ENCODE measurements at places on chromosomes 3 and 15.

GRCh38 chr3:81439108-81439507, 322.3 kb downstream of the GBE1 start:
- no peak for DNase-seq

DNA sequence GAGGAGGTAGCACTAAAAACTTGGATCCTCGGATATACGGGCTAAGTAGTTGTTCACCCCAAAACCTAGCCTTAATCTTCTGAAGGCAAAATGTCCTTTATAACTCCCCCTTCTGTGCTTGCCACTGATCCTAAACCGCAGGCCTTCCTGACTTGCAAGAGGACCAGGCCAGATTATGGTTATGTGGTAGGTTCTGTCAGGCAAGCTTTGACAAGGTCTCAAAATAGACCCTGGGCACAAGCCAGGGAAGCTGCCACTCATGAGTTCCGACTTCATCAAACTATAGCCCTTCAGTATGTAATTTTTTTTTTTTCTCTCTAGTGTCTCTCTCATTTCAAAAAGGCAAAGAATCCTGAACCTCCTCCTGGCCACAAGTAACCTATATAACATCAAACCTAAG, 3.2 kb downstream of the LRRFIP2 start:
- DNase-seq: no peak

- DNase-seq: peak; percentile 32
These were observed 231.6 kb upstream of the AGTR1 start for GRCh38 chr3:148466143-148466542.

- no peak for DNase-seq
These were observed 33.9 kb downstream of the FSTL1 start for GRCh38 chr3:120416868-120417267.

DNA sequence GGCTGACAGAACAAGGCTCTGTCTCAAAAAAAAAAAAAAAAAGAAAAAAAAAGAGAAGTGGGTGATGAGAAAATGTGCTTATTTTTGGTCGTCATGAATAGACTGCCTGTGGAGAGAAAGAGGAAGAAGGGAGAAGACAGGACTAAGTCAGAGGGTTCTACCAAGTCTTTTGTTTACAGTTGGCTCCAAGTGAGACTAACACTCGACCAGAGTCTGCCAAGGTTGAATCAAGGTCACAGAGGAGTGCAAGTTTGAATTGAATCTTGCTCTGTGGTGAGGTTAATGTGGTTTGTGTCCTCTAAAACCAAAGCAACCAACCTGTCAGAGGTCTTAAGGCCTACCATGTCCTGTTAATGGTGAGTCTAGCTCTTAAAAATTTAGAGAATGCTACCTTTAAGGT, 334.1 kb upstream of the GRM7 start:
- DNase-seq: no peak

DNA sequence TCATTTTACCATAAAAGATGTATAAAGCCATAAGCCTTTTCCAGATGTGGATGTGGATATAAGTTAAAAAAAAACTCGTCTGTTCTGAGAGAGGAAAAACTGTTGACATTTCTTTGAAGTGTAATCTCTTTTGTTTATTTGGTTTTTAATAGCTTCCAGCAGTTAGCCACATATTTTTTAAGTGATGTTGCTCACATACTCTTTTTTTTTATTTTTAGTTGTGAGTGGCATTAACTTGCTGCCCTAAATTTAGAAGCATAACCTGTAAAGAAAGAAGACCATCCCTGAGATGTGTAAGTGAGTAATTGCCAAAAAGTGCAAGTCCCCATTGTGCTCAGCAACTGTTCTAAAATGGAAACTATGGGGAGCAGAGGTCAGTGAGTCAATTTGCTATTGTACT, 415.9 kb upstream of the MDFIC2 start:
- peak; percentile 39 for DNase-seq

DNA sequence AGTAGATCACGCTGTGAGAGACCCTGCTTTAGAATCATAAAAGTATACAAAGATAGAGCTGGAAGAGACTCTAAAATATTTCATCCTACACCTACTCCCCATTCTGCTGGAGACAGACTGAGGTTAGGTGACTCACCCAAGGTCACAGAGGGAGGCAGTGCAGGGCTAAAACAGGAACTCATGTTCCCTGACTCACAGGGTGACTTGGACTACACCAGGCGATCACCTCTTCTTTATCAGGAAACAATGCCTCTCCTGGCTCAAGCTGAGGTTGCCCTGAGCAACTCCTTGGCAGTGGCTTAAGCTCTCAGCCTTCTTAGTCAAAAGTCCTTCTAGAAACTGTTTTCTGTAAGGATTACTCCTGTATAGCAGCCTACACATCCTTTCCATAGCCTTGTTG, 26.4 kb upstream of the TNFAIP8L3 start:
- DNase-seq: peak; percentile 80

- DNase-seq: no peak
These were observed 291.7 kb upstream of the NR2E3 start for GRCh38 chr15:71518661-71519060.

GRCh38 chr15:85282504-85283115, 97.8 kb upstream of the AKAP13 start:
- peak; percentile 68 for DNase-seq

- no peak for DNase-seq
These were observed 154.0 kb downstream of the ANXA2 start for GRCh38 chr15:60243769-60244168.

DNA sequence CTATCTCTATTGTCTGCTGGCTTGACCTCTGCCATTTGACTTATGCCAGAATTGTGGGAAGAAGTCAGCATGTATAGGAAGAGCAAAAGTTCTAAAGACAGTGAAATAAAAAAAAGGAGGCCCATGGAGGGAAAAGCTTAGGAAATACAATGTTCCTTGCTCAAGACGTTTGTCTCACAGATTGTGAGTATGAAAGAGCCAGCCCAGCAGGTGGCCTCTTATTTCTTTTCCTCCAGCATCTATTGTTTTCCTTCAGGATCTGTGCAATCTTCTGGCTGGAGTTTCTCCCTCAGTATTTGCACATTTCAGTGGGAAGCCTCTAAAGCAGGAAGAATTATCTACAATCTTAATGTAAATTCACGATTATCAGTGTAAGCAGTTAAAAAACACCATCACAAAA, 43.7 kb downstream of the ZDHHC3 start:
- DNase-seq: no peak

DNA sequence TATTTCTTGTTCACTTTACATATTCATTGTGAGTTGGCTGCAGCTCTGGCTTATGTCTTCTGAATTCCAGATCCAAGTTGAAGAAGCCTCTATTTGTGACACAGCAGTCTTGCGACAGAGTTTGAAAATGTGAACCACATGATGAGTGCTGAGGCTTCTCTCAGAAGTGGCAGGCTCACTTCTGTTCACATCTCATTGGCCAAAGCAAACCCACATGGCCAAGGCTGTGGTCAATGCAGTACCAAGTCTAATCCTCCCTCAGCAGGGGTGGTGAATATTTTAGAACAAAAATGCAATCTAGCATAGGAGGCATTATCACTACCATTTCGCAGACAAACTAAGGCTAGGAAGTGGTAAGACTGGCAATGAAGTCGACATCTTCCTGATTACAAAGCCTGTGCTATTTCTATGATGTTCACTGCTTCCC, 45.2 kb downstream of the CDCP1 start:
- peak; percentile 37 for DNase-seq

- no peak for DNase-seq
These were observed 40.2 kb upstream of the UBE2E2 start for GRCh38 chr3:23162934-23163333.

DNA sequence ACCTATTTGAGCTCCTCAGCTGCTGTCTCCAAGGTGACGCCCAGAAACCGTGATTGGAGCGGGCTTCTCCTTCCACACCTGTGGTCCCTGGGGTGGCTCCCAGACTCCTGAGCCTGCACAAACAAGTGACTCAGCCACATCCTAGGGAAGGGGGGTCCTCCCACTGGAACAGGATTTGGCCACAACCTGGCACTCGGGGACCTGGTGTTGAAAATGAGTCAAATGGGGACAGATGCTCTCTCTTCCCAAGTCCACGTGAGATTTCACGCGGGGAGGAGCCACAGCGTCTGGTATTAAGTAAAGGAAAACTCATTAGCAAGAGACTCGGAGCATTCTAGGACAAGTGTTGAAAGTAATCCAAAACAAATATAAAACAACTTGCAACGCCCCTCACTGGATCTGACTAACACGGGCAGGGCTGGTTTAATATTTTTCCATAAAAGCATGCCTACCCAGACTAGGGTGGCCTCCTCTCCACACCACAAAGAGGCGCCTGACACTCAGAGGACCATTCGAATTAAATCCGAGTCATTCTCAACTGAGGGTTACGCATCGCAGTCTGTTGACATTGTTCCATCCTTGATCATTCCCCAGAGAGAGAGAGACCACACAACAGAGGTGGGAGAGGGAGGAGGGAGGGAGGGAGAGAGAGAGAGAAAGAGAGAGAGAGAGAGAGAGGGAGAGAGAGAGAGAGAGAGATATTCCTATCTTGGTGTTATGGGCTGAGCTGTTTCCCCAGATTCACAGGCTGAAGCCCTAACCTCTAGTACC, 74.4 kb downstream of the MGLL start:
- DNase-seq: peak; percentile 78

GRCh38 chr3:83065851-83066460, 1304.5 kb upstream of the GBE1 start:
- peak; percentile 60 for DNase-seq
